ENCODE measurements at places on chromosomes 2 and 18.

- no peak for DNase-seq
These were observed 90.5 kb downstream of the GALNT1 start for GRCh38 chr18:35671966-35672603.

GRCh38 chr18:35443434-35443833 is 54.3 kb downstream of the INO80C start:
- DNase-seq: no peak

DNA sequence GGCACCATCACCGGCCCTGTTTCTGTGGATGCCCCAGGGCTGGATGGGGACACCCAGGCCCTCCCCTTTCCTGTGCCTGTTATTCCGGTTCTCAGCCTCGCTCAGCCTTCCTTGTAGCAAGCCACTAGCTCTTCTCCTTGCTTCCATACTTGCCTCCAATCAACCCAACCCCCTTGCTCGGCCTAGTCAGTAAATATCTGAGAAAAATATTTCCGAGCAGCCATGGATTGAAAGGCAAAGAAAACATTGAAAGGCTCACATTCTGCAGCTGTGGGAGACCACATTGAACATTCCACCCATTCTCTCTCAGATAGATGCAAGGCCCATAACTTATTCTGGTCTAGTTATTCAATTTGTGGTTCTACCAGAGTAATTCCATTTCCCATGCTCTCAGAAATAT is 114.9 kb downstream of the SPP2 start:
- DNase-seq: no peak

- DNase-seq: no peak
These were observed 464.1 kb upstream of the CRIM1 start for GRCh38 chr2:35891528-35891927.

- DNase-seq: no peak
These were observed 13.4 kb downstream of the CNOT9 start for GRCh38 chr2:218582076-218582475.

DNA sequence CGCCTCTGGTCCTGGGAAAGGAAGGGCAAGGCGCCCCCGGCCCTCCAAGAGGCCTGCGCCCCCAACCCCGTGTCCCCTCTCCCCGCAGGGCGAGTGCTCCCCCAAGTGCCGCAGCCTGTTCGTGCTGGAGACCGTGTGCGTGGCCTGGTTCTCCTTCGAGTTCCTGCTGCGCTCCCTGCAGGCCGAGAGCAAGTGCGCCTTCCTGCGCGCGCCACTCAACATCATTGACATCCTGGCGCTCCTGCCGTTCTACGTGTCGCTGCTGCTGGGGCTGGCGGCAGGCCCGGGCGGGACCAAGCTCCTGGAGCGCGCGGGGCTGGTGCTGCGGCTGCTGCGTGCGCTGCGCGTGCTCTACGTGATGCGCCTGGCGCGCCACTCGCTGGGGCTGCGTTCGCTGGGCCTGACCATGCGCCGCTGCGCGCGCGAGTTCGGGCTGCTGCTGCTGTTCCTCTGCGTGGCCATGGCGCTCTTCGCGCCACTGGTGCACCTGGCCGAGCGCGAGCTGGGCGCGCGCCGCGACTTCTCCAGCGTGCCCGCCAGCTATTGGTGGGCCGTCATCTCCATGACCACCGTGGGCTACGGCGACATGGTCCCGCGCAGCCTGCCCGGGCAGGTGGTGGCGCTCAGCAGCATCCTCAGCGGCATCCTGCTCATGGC is 52.4 kb downstream of the SLC66A2 start:
- no peak for DNase-seq

DNA sequence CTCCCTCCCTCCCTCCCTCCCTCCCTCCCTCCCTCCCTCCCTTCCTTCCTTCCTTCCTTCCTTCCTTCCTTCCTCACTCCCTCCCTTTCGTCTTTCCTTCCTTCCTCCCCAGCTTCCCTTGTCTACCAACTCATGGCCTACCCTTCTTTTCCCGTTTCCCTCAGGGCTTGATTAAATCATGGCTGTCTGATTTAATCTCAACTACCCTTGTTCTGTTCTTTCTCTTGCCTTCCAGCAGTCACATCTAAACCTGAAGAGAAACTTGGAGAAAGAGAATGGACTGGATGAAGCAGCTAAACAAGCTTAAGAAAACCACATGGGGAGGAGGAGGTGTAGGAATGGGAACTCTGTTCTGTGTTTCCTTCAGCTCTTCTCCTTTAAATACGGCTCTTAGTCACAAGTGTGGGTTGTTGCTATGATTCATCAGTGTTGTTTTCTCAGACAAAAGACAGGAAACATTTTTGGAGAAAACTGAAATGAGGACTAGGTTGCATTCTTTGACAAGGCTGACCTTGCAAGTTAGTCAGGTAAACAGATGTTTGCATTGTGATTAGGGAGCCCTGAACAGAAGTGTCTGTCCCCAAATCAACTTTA is 177.9 kb downstream of the LRRTM1 start:
- DNase-seq: no peak

- no peak for DNase-seq
These were observed 24.1 kb upstream of the GFPT1 start for GRCh38 chr2:69411120-69411519.

DNA sequence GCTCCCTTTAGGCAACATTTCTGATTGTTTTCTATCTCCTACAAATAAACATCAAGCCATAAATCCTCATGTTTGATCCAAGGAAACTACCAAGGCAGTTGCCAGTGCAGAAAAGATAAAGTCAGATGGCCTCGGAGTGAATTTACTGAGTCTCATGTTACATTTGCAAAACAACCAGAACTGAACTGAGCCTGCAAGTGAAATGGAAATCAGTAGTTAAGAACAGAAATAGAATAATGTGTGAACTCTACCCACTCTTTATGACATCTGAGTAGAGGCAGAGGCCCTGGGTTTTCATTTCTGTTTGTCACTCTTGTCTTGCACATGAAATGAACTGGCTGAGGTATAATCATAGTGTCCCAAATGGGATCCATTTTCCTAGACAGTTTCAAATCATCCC is 20.4 kb upstream of the DAPL1 start:
- no peak for DNase-seq

- no peak for DNase-seq
These were observed 238.9 kb downstream of the FHOD3 start for GRCh38 chr18:36536426-36536825.

DNA sequence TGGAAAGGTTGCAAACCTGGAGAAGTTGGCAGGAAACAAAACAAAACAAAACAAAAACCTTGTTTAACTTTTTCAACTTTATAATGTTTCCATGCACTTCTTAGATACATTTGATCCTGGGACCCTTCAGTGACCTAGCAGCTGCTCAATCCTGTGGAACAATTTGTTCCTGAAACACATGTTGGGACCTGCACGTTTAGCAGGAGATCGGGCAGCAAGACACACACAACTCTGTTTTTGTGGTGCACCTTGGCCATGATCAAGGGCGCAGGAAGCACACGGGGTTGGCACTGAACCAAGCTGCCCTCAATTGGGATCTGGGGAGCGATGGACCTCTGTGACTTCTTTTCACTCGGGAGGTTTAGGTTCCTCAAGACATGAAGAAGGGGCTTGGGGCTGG is 268.7 kb downstream of the LOXHD1 start:
- DNase-seq: no peak

- DNase-seq: no peak
These were observed 63.6 kb downstream of the GREB1L start for GRCh38 chr18:21305621-21306020.

DNA sequence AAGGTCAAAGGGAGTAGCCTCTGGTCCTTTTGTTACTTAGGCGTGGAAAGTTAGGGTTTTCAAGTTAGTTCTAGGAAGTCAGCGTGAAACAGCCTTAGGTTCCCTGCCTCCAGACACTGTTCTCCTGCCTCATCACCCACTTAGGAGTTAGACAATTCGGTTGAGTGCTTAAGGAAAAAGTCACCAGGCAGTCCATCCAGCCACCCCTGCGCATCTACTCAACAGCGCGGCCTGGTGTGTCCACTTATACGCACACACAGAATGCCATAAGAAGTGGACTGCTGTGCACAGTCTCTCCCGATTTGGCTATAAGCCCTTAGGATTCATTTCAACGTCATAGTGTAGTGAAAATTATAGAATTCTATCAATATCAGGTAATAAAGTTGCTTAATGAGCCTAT is 470.8 kb upstream of the TNP1 start:
- DNase-seq: no peak

GRCh38 chr2:51710222-51710621 is 678.3 kb upstream of the NRXN1 start:
- no peak for DNase-seq

- no peak for DNase-seq
These were observed 206.5 kb upstream of the CTAGE1 start for GRCh38 chr18:22624176-22624575.

DNA sequence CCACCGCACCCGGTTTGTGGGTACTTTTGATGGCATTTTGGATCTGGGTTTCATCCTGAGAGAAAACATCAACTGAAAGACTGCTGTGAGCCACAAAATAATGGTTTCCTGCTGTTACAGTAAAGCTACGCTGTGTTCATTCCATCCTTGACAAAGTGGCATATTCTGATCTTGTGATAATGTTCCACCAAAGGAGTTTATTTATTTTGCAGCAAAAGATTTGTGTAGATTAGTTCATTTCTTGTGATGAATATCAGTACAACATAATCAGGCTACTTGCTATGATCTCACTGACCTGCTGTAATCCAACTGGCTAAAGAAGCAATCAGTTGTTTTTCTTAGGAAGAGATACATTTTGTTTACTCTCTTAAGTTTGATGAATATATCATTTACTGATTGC is 45.0 kb downstream of the EEF1B2 start:
- no peak for DNase-seq

DNA sequence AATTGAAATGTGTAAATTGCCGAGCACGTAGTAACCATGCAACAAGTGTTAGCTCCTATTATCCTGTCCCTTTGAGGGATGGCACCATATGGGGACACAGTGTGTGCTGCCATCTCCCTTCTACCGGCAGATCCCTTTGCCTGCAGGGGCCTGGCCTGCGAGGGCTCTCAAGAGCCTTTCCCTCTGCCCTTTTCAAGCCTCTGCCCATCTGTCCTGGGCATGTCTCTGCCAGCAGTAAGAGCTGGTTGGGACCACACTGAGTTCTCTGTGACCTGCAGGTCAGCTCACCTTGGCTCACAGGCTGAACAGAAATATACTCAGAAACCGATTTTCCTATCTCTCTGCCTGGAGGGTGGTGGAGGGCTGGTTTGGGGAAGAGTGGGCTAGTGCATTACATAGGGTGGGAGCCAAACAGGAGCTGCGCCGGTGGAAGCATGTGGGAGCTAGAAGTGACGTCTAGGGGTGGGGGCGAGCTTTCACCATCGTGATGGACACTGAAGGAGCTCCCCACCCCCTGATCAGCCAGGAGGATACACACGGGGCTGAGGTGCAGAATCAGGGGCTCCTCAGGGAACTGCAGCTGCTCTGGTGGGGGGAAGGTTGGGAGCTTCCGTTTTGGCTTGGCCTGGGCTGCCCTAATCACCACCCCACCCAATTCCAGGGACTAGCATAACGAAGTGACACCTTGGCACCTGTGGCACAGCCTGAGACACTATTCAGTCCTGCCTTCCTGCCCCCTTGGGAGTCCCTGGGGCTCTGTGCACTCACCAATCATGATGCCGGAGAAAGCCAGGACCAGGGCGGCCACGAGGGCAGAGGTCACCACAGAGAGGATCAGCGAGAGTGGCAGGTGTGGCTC is 109.7 kb downstream of the CLIP4 start:
- no peak for DNase-seq

DNA sequence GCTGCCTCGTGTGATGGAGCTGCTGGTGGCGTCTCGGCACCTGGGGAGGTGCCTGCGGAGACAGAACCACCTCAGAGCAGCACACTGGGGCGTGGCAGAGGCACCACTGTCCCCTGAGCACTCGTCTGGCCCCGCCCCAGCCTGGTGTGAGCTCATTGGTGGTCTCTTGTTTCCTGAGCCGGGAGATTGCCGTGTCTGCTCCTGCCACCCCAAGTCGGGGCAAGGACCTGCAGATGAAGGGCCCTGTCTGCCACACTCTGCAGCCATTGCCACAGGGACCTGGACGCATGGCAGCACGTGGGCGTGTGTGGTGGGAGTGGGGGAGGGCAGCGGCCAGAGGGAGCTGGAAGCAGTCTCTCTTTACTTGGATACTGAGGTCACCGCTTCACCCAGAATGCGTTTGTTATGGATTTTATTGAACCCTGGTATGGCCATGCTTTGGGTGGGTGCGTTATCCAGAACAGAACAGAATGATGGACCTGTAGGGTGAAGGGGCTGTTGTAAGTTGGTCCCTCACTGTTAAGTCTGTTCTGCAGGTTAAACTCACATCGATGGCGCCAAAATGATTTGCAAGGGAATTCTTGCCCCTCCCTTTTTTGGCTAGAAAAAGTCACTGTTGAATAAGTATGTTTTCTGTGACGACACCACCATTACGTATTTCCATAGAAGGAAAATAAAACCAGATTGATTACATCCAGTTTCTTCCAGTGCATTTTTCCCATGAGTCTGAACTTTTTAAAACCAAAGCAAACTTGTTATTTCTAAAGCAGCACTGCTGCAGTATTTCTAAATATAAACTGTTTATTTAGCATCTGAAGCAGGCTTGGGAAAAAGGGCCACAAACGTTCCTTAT is 92.0 kb downstream of the USP40 start:
- no peak for DNase-seq

GRCh38 chr2:106720026-106720425 is 165.9 kb downstream of the ST6GAL2 start:
- DNase-seq: no peak

DNA sequence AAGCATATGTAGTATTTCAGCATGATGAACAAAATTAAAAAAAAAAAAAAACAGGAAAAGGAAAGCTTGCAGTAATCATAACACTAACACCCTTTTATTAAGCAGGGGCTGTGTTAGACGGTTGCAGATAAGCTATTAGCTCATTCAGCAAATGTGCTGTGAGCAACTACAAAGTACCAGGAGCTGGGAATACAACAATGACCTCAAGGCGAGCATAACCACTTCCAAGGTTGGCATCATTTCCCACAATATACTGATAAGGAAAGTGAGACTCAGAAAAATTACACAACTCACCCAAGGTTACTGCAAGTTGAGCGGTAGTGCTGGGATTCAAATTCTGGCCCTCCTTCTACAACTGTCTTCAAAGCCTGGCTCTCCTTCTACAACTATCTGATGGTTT is 38.2 kb upstream of the ACTR3 start:
- no peak for DNase-seq

DNA sequence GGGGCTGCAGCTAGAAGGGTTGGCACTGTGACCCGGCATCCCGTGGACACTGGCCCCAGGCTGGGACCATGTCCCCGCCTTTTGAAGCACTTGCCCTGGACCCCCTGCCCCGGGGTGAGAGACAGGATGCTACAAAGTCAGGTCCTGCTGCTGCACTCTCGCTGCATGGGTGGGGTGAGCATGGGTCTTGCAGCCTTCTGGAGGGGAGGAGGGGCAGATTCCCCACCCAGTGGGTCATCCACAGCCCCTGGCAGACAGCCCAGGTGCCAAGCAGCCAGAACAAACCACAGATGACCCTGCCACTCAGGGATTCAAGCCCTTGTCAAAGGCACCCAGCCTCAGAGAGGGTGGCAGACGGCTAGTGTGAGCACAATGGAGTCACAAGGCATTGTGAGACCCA is 5.7 kb upstream of the NMUR1 start:
- DNase-seq: peak; percentile 71

DNA sequence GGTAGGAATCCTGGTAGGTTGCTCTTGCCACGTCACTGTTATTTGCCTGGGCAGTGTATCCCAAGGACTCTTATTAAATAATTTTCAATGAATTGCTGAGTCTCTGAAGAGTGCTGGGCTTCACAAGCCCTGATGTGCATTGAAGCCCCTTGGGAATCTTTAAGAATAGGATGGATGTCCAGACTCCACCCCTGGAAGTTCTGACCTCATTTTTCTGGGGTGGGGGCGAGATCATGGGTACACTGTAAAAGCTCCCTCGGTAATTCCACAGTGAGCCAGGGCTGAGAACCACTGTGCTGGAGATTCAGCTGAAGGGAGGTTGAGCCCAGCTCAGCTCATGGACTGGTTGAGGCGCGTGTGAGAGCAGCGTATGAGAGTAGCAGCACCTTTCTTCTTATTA is 140.2 kb downstream of the PIEZO2 start:
- DNase-seq: no peak
